Activated naive CD8-positive, alpha-beta T cell treated with anti-CD3 and anti-CD28 coated beads for 36 hours (primary cell): ENCODE measurements at places on chromosomes 1 and 21. TPM values are rescaled to one million over a fixed set of nuclear protein-coding genes. Genes with fewer than 3 reads are reported as not detected.

DNA sequence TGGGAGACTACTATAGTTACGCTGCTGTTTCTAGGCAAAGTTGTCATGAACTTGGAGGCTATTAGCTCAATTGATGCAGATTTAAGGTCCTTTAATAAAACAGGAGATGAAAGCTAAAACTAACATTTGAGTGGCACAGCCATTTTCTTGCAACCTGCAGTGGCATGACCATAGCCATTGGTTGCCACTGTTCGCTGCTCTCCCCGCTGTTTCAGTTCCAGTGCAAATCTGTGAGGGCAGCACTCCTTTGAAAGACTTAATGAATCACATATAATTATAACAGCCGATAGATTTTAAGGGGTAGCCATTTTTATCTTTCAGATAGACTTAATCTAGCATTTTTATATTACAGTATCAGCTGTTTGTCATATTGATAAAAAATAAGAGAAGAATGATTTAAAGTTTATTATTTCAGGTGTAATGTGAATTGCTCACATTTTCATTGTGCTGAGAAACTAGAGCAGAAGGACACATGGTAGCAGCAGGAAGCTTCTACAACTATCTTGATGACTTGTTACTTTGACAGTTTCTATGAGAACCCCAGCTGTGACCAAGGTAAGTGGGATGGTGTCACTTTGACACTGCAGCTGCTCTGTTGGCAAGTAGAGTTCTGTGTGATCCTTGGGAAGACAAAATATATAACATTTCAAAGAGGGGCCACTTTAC, 203.7 kb downstream of the PLA2G4A start:
- DNase-seq, result no peak

GRCh38 chr1:5109633-5110032, 455.2 kb downstream of the AJAP1 start:
- DNase-seq, result no peak

DNA sequence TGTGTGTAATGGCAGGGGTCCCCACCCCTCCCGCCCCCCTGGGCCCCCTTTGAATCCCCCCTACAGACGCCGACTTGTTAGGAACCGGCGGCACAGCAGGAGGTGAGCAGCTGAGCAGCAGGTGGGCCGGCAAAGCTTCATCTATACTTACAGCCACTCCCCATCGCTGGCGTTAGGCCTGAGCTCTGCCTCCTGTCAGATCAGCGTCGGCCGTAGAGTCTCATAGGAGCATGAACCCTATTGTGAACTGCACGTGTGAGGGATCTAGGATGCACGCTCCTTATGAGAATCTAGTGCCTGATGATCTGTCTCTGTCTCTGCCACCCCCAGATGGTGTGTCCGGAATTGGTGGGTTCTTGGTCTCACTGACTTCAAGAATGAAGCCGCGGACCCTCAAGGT, 14.9 kb upstream of the VPS26C start:
- no peak for DNase-seq

DNA sequence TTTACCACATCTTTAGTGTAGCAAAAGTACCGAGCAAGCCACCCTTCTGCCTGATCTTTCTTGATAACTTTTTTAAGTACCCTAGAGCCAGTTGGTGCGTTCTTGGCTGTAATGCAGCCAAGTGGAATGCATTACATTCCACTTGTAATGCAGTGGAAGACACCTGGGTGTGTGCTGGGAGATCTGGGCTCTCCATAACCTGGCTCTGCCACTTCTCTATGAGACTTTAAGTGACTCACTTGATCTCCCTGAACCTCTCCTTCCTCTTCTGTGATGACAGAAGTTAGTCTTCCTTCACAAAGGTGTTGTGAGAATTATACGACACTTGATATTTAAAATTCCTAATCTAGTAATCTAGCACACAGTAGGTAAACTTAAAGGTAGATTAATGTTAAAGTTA, 35.3 kb upstream of the NFIA start:
- DNase-seq, result no peak

DNA sequence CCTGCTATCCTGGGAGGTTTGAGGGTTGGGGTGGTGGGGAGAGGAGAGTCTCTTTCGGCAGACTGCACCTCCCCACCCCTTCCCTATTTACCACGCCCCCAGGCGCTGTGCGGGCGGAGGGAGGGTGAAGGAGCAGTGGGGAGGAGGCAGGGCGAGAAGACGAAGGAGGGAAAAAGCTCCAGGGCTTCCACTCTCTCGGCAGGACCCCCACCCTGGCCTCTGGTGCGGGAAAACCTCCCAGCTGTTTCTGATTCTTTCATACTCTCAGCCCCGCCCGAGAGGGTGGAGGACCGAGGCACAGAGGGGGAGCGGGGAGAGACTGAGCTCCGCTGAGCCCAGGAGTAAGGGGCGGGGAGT, 866 bp upstream of the WNT2B start:
- peak; percentile 13 for DNase-seq

The ESRRG gene
- not detected for total RNA-seq

DNA sequence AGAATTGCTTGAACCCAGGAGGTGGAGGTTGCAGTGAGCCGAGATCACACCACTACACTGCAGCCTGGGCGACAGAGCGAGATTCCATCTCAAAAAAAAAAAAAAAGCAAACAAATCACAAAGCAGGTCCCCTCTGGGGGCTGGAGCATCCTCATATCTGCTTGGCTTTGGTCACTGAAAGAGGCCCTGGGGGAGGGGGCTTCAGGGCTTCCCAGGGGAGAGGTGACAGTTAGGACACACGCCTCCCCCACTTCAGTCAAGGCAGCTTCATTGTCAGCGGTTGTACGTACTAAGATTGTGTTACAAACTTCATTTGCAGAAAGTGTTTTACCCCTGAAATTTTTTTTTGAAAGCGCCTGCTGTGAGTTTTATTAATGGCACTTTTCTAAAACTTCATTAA, 130.5 kb downstream of the DHRS3 start:
- no peak for DNase-seq
